T-helper 9 cell (primary cell): ENCODE measurements at places on chromosomes 1 and 21.

- DNase-seq: no peak
These were observed 18.7 kb upstream of the CSF1 start for GRCh38 chr1:109891930-109892329.

GRCh38 chr1:145983206-145983675, 13.1 kb downstream of the TXNIP start:
- DNase-seq: no peak

- no peak for DNase-seq
These were observed 13.3 kb upstream of the BARHL2 start for GRCh38 chr1:90730243-90731022.

- DNase-seq: no peak
These were observed 141.0 kb downstream of the RPS6KC1 start for GRCh38 chr1:213192026-213192425.
